Motor neuron (in vitro differentiated cells): ENCODE measurements at places on chromosomes 7 and 10. TPM values are rescaled to one million over a fixed set of nuclear protein-coding genes. Genes with fewer than 3 reads are reported as not detected.

DNA sequence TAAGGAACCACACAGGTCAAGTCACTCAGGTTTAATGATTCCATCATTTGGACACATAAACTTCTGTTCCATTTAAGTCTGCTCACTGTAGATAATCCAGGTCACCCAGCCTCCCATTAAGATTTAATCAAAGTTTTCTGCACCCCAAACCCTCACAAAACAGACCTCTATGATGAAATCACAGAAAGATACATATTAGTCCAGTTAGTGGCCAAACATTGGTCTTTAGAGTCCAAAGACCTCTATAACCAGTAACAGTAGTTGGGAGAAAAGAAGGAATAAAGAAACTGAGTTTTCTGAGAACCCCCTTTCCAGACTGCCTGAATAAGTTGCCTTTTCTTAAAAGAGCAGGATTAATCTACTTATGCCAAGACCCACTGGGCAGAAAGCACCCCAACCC is 4.8 kb downstream of the GCC1 start:
- ATAC-seq = no peak

DNA sequence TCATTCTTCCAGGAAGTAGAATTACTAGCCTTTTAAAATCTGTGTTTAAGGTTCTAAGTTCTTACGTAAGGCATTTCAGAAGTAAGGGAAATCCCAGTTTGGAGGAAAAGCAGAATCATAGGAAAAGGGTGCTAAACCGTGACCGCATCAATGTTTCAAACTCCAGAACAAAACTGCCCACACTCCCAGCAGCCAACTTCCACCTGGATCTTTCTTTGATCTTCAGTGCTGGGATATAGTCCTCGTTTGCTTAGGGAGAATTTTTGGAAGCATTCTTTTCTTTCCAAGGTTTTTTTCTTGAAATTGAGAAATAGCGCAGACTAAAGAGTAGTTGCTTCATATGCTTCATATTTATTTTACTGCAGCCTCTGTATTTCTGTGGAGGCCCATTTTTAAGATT is 8.9 kb downstream of the PROSER2 start:
- ATAC-seq = no peak

GRCh38 chr10:127462643-127463295 is 86.3 kb upstream of the NPS start:
- ATAC-seq = no peak

GRCh38 chr10:102865620-102866019 is 3.6 kb upstream of the AS3MT start:
- ATAC-seq = no peak

DNA sequence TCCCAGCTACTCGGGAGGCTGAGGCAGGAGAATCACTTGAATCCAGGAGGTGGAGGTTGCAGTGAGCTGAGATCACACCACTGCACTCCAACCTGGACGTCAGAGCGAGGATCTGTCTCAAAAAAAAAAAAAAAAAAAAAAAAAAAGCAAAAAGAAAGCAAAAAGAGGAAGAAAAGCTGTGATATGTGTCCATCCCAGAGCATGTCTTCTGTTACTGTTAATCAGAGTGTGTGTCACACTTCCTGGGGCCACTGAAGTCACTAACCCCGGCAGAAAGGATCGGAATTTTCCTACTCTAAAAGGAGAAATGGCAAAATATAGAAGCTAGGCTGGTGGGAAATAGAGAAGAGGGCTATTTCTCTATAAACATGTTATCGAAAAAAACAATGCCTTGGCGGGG is 11.9 kb downstream of the PIK3AP1 start:
- ATAC-seq = no peak

GRCh38 chr7:137404660-137405317 is 61.3 kb upstream of the PTN start:
- no peak for ATAC-seq

DNA sequence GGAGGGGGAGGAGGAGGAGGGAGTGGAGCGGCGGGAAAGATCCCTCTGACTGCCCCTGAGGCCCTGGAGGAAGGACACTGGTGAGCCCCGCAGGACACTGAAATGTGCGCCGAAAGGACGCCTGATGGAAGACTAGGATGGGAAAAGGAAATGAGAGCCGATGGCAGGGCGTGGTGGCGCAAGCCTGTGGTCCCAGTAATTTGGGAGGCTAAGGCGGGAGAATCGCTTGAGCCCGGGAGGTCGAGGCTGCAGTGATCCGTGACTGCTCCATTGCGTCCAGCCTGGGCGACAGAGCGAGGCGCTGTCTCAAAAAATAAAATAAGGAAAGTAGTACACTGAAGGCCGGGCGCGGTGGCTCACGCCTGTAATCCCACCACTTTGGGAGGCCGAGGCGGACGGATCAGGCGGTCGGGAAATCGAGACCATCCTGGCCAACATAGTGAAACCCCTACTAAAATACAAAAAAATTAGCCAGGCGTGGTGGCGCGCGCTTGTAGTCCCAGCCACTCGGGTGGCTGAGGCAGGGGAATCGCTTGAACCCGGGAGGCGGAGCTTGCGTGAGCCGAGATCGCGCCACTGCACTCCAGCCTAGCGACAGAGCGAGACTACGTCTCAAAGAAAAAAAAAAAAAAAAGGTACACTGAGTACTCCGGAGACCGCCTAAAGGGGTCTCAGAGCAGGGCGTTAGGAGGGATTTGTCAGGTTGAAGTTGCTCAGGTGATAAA is 561 bp upstream of the HNRNPF start:
- no peak for ATAC-seq

GRCh38 chr10:23157239-23157681 is 34.9 kb upstream of the PTF1A start:
- ATAC-seq = no peak

DNA sequence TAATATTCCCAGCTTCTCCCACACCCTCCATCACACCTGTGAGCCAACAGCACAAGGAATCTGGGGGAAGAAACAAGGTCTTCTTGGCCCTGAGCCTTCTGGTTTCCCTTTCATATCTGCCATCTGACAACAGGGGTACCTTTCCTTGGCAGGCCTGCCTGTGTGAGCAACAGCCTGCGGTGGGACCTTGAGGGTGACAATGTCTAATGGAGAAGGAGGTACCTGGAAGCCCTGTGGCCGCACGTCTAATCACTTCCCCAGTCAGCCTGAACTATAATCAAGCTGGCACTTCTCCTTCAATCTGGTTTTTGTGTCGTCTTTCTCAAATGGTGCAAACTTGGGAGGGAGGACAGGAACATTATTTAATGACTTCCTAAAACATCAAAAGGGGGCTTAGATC is 41.2 kb downstream of the NRCAM start:
- ATAC-seq = no peak

- no peak for ATAC-seq
Observed at GRCh38 chr10:84826704-84827103, 498.3 kb downstream of the CCSER2 start.

DNA sequence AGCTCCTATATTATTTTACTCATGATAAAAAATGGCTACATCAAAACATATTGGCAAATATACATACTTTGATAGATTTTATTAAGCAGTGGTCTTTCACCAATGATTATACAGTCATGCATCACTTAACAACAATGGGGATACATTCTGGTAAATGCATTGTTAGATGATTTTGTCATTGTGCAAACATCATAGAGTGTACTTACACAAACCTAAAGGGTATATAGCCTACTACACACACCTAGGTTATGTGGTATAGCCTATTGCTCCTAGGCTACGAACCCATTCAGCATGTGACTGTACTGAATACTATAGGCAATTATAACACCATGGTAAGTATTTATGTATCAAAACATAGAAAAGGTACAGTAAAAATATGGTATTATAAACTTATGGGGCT is 98.9 kb upstream of the IL6 start:
- no peak for ATAC-seq

DNA sequence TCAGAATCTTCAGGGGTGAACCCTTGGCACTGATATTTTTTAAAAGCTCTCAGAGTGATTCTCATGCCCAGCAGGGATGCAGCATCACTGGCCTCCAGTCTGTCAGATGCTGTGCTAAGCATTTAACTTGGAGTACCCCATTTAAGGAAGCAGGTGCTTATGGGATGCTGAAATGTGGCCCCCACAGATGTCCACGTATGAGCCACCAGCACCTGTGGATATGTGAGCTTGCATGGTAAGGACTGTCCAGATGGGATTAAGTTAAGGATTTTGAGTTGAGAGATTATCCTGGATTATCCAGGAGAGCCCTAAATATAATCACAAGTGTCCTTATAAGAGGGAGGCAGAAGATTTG is 17.7 kb downstream of the CHST3 start:
- no peak for ATAC-seq

GRCh38 chr7:146961617-146962016 is 845.0 kb downstream of the CNTNAP2 start:
- peak; percentile 90 for ATAC-seq

DNA sequence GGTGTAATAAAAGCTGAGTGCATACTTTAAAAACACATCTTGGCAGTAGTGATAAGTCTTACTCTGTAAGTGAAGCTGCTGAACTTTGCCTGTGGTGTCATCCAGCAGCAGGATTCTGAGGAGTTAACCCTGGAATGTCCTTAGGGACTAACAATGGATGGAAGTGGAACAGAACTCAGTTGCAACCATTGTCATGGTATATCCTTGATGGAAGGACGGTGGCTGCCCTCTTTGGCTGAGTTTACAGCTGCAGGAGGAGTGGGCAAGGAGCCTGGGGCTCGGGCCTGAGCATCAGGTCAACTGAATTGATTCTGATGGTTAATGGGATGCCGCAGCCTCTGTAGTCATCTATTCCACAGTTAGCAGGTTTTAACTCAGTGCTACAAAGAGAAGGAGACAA is 56.2 kb downstream of the MRC1 start:
- ATAC-seq = no peak

The PNLIP gene
- not detected in 2 replicates for total RNA-seq

The MEOX2 gene
- 0.20 and 0.27 TPM in 2 replicates for total RNA-seq

The PLA2G12B gene
- 0.27 and 0.33 TPM in 2 replicates for total RNA-seq

The C10orf71 gene
- total RNA-seq = 0.05 and 0.16 TPM in 2 replicates

The CADPS2 gene
- total RNA-seq = 2.0 and 2.3 TPM in 2 replicates
